ENCODE measurements at places on chromosomes 2 and 18.

DNA sequence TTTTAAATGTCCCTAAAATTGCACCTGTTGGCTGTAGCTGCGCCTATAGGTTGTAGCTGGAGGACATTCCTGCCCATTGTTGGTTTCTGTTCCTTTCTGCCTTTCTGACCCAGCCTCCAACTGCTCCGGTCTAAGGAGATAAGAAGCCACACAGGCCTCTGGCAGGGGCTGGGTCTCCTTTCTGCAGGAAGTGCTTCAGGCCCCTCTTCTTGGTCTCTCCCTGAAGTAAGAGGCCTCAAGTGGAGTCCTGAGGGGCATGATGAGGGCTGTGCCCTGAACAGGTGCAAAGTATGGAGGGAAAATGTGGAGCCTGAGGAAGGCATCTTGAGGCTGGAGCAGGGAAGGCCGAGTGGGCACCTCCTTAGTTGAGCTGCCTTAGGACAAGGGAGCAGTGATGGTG lies 10.4 kb upstream of the SFTPB start:
- no peak for DNase-seq

DNA sequence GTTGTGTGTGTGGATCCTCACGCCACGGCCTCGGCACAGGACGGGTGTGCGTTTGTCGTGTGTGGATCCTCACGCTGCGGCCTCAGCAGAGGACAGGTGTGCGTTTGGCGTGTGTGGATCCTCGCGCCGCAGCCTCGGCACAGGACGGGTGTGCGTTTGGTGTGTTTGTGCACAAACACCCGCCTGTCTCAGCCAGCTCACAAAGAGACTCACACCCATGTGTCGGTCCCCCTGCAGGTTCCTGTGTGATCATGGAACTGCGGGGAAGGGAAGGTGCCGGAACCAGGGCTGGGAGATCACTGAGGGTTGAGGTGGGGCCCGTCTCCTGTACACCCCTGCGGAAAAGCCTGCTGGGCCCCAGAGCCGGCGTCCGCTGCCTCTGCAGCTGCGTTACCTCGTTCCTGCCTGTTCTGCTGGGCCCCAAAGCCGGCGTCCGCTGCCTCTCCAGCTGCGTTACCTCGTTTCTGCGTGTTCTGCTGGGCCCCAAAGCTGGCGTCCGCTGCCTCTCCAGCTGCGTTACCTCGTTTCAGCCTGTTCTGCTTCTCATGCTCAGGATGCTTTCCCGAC lies 53.6 kb downstream of the CTDP1 start:
- DNase-seq, result no peak

GRCh38 chr18:68783506-68783905 lies 14.4 kb upstream of the CCDC102B start:
- DNase-seq, result no peak

- DNase-seq, result no peak
Observed at GRCh38 chr2:6676776-6677175, 188.9 kb downstream of the CMPK2 start.

All from AG20443 (cell line).